ENCODE measurements at places on chromosomes 2 and 18.
A peak's percentile ranks its signal among the peaks of the same experiment; 100 is the strongest.

DNA sequence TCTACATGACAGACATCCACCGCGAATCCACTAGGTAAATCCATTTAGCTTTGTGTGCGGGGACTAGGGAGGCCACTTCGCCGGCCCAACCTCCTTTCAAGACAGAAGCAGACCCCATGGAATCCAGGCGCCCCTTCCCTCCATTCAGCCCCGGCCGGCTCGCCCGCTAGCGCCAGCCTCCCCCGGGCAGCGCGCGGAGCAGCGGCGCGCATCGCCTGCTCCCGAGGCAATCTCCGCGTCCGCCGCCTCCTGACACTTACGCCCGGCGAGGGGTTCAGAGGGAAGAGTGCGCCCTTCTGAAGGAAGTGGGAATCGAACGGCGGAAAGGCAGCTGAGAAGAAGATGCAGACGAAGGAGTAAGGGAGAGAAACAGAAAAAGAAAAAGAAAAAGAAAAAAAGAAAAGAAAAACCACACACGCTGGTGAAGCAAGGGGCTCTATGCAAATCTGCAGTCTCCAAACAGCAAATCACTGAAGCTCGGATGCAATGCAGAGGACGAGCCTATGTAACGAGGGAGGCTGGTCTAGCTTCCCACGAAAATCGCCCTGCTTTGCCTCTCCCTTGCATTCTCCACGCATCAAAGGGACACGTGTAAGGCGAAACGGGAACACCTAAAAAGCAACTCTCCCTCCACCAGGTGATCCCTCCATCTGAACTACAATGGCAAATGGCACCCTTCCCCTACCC is 684.4 kb downstream of the NRXN1 start:
- DNase-seq = no peak

DNA sequence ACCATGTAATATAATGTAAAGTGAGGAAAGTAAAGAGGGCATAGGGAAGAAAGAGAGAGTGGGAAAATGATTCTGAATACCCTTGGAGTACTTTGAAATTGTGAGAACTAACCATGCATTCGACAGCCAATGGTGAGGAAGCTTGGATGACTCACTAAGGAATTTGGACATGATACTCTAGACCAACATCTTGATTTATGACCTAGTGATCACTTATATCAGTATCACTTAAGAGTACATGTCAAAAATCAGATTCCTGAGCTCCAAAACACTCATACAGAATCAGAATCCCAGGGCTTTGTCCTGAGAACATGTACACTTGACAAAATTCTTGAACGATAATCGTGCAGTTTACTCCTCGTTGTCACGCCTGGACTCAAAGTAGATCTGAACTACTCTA is 1899.8 kb upstream of the PIK3C3 start:
- no peak for DNase-seq

- DNase-seq = no peak
These were observed at the start of gene VAMP8 for GRCh38 chr2:85577386-85578242. Gene VAMP8 (plus strand): TSS chr2:85577586. CDS start chr2:85577647, 61 bp downstream.

DNA sequence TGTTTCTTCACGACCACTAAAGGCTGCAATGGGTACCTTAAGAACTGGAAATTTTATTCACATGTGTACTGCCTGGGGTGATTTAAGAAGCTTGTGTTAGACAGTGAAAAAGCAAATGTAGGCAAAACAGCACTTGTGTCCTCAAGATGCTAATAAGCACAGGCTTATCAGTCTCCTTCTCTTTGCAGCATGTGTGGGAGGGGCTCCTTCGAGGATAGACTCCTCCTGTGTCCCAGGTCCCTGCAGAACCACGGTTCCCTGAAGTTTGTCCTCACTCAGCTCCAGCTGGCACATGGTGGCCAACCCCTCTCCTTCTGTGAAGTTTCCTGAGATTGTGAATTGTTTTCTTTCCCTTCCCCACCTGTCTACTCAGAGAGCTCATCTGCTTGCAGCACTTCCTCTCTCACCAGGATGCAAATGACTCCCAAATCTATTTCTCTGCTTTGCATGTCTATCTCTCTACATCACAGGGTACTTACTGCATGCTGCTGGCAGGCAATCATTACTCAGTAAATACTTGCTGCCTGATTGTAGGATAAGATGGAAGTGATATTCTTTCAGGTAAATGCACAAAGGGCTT is 589.6 kb upstream of the KLHL29 start:
- no peak for DNase-seq

- no peak for DNase-seq
These were observed 34.7 kb upstream of the MAP2 start for GRCh38 chr2:209389171-209389618.

GRCh38 chr2:96869822-96870625 is at the start of gene SEMA4C:
Gene SEMA4C (minus strand): TSS chr2:96870080. CDS start chr2:96867886, 2,194 bp downstream.
- DNase-seq = peak; percentile 50

GRCh38 chr2:76314271-76315020 is 603.7 kb upstream of the GCFC2 start:
- DNase-seq = no peak

GRCh38 chr2:45497355-45497754 is 113.7 kb downstream of the SRBD1 start:
- no peak for DNase-seq

DNA sequence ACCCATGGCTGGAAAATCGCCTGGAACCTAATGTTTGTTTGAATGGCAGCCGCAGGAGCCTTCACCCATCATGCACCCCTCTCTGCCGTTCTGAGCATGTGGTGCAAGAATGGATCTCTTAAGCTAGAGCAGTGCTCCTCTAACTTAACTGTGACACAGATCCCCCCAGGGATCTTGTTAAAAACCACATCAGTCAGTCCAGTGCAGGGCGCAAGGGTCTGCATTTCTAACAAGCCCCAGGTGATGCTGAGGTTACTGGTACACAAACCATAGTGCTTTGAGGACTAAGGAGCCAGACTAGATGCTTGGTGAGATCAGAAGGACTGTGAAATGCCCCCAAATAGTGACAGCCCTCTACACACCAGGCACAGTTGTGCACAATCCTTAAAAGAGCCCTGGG is 87.1 kb upstream of the KCTD1 start:
- no peak for DNase-seq

DNA sequence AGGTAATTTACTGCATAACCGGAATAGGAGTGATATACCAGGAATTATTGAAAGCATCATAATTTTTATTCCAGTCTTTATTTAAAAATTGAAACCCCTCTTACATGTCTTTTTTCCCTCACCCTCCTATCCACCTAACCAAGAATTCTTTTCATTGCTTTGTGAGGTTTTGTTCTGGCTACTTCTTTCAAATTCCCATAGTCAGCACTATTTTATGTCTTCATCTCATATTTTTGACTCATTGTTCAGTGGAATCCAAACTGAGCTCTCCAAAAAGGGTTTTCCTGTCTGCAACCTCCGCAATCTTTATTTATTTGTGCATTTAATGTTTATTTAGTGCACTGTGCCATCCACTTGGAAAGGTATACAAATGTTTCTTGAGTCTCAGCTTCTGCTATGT is 128.5 kb downstream of the DOK6 start:
- DNase-seq = no peak

GRCh38 chr2:203898657-203899056 is 31.1 kb downstream of the CTLA4 start:
- DNase-seq = no peak

DNA sequence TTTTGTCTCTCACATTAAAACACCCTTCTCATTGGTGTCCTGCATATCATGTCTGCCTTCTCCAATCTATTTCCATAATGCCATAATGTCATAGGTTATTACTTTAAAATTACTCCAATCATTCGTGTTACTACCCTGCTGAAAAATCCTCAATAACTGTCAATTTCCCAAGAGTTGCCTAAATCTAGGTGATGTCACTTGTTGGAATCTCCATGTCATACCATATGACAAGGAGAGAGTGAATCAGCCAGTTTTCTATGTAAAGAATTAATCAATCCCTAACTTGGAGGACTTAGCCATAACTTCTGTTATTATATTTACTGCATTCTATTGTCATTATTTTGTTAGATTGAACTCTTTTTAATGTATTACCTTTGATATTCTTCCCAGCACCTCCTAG is 62.5 kb downstream of the PHLPP1 start:
- DNase-seq = no peak

DNA sequence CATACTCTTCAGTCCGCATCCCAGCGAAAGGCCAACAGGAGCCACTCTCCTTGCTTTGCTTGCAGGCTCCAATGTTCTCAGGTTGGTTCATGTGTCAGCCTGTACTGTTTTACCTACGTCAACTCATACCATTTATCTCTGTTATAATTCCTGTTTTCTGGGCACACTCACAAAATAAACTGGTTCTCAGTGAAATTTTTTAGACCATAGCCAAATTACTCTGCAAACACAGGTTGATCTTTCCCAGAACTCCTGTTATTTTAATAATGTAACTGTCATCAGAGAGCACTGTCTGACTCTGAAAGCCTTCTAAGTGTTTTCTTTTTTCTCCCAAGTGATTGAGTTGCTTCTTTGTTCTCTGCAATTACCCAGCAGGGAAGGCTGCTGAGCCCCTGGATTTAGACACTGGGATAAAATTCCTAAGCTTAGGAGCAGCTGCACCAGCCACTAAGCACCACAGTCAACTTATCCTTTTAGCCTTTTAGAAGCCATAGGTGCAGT is 111.6 kb upstream of the PIEZO2 start:
- peak; percentile 2 for DNase-seq

GRCh38 chr2:120898961-120899750 is 163.5 kb downstream of the GLI2 start:
- peak; percentile 58 for DNase-seq

GRCh38 chr2:167336213-167336612 is 447.9 kb downstream of the XIRP2 start:
- DNase-seq = no peak

GRCh38 chr18:72375618-72376017 is 168.5 kb downstream of the CBLN2 start:
- DNase-seq = no peak

DNA sequence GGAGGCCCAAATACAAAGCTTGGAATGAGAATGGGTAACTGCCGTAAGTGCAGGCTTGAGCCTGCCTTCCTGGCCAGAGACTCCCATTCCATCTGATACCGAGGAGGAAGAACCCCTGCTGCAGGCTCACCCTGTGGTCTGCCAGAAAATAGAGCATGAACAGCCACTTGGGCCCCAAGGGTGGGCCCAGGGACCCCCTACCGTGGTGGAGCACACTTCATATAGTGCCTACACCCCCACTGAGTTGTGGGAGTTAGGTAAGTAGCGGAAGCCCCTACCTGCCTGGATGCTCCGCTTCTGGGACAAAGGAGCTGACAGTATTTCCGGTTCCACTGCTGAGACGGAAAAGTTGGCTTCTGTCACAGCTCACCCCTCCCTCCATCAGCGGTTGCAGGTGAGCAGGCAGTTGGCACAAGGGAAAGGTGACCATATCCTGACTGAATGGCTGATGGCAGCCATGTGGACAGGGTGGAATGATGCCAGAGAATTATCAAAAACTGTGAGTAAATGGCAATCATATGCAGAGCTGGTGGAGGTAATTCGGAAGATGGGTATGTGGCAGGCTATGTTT is 11.5 kb upstream of the C2orf42 start:
- no peak for DNase-seq

- DNase-seq = no peak
These were observed 92.6 kb downstream of the ITGB1BP1 start for GRCh38 chr2:9330612-9331270.

- no peak for DNase-seq
These were observed 151.2 kb downstream of the FMNL2 start for GRCh38 chr2:152485954-152486736.

- no peak for DNase-seq
These were observed 296.4 kb downstream of the NDUFA10 start for GRCh38 chr2:239728751-239729150.

GRCh38 chr18:36843784-36844183 is 14.9 kb downstream of the KIAA1328 start:
- DNase-seq = no peak

- DNase-seq = no peak
These were observed 45.9 kb upstream of the YES1 start for GRCh38 chr18:857986-858385.

DNA sequence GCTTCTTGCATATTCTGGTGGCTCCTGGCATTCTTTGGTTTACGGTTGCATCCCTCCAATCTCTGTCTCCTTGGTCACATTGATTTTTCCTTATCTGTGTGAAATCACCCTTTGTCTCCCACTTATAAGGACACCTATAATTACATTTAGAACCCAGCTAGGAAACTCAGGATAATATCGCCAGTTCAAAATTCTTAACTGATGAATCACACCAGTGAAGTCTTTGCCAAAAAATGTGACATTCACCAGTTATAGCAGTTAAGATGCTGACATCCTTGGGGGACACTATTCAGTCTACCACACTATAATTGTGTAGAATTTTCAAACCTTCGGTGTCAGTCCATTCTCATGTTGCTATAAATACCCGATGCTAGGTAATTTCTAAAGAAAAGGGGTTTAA is 320.2 kb downstream of the TMX3 start:
- no peak for DNase-seq

GRCh38 chr2:203685081-203685621 is 21.3 kb upstream of the CD28 start:
- DNase-seq = no peak

DNA sequence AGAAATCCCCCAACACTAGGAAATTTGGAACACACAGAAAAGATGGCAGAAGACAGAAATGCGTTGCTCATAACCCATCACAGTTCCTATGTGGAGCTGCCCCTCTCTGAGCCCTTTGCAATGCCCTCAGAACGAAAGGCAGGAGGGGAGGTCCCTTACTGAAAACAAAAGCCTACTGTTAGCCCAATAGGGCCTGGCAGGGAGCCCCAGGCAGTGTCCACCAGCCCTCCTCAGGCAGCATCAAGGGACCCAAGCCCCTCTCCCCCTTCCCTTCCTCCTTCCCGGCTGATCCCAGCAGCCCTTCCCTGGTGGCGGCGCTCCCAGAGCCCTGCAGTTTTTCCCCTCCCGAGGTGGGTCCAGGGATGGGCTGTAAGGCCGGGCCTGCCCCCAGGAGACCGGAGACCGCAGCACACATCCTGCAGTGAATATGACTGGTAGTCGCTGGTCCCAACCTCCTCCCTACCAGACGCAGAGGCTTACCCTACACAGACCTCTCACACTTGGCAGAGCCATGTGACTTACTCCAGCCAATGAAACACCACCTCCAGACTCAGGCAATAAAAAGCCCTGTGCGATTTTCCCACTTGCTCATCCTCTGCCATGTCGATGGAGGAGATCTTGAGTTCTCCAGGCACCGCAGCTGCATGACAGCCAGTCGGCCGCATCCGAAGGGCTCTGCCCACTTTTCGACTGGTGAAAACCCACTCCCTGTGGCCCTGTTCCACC is 19.4 kb upstream of the DUSP2 start:
- no peak for DNase-seq

DNA sequence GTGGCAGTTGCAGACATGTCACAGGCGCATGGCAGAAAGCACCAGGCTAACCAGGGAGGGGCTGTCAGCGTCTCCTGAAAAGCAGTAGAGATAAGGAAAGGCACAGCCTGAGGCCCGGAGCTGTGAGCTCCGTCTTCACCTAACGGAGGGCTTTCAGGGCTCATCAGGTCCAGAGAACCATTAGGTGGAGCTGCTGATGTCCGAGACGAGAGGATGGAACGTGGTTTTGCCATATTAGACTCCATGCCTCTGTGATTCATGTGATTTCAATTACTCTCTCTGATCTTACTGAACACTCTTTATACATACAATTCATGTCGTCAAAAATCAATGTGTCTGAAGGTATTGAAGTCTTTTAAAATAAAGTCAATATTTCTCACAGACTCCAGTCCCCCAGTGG is 120.3 kb upstream of the RAB6C start:
- no peak for DNase-seq

- DNase-seq = peak; percentile 41
These were observed 1.1 kb downstream of the BIN1 start for GRCh38 chr2:127105656-127106456.

GRCh38 chr2:205915130-205915524 is 170.8 kb downstream of the INO80D start:
- DNase-seq = peak; percentile 21

All from NCI-H345 (cell line).